Tongue (tissue), 3 donors: ENCODE measurements at places on chromosomes 2 and 18. TPM values are rescaled to one million over a fixed set of nuclear protein-coding genes. Genes with fewer than 3 reads are reported as not detected.

- peak; percentile 83 for DNase-seq
These were observed 54.7 kb upstream of the SP5 start for GRCh38 chr2:170660409-170660808.

GRCh38 chr2:121182520-121182919 lies 102.5 kb downstream of the TFCP2L1 start:
- DNase-seq = no peak

The HNRNPLL gene
- total RNA-seq = 47.9 TPM

DNA sequence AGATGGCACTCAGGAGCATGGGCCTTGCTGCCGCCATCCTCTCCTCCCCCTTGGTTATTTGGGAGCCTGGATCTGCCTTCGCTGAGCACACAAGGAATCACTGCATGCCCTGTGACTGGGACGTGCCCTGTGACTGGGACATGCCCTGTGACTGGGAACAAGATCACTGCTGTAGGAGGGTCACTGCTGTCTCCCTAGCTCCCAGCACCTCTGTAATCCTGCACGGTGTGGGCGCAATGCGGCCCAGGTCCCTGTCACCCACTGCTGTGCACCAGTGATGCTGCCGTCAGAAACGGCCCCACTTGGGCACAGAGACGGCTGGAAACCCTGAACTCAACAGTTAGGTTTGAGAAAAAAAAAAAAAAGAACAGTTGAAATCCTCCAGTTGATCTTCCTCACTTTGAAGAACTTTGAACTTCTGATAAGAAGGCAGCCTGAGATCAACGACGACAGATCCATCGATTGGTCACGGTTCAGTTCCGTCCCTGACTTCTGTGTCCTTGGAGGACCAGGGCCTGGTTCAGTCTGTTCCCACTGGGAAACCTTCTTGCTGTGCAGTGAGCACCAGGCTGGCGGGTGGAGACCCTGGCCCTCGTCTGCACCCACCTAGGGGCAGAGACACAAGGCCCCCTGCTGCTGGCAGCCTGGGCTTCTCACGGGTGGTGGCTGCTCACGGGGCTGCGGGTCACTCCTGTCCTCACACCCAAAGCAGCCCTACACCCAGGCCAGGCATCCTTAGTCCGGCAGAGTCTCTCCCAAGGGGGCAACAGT lies 125.9 kb downstream of the PXDN start:
- DNase-seq = no peak

DNA sequence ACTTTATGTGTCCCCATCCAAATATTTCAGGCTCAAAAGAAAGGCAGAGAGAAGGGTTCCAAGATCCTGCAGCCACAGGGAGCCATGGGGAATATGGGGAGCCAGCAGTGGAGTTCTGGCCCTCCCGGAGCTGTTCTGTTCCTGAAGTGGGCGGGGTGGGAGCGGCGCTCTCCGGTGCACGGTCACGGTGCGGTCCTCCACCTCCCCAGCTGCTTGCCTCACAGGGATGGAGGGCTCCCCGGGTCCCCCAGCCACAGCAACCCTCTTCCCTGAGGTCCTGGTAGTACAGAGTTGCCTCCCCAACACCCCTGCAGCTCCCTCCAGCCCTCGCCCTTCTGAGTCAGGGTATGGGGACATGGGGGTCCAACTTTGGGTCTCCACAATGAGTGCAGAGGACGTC lies 26.2 kb upstream of the SNED1 start:
- DNase-seq = no peak

The TUBB8B gene
- not detected for total RNA-seq

DNA sequence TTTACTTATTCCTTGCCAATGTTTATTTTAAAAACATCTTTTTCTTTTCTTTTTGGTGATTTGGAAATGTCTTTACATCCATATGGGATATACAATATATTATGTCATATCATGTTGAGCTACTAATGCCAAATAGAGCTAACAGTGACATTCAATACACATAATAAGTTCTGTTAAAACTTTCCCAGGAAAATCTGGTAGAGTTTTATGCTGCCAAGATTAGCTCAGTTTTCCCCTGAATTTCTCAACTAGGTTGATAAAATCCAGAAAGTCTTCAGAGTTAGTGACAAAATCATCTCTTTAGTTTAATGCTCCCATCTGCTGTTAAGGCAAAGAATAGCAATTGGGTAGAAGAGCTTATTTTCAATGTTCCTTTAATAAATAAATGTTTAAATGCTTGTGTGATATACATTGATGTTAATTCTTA lies 9.9 kb downstream of the COL3A1 start:
- peak; percentile 85 for DNase-seq

The ANKRD29 gene
- total RNA-seq = 9.2 TPM

- no peak for DNase-seq
These were observed 115.9 kb downstream of the CAPN13 start for GRCh38 chr2:30691091-30691947.

- DNase-seq = no peak
These were observed 923.3 kb upstream of the DDX18 start for GRCh38 chr2:116891191-116891590.
